ENCODE measurements at places on chromosomes 2 and 18. TPM values are rescaled to one million over a fixed set of nuclear protein-coding genes. Genes with fewer than 3 reads are reported as not detected.

TNFAIP6 gene
- total RNA-seq: 19.3 TPM

DAW1 gene
- 2.8 TPM for total RNA-seq

MYCN gene
- total RNA-seq: 0.37 TPM

GALNT3 gene
- 0.69 TPM for total RNA-seq

SRBD1 gene
- total RNA-seq: 12.5 TPM
